ENCODE measurements at places on chromosomes 1 and 21. TPM values are rescaled to one million over a fixed set of nuclear protein-coding genes. Genes with fewer than 3 reads are reported as not detected.

Gene ANGPTL3
- total RNA-seq: not detected

Gene SERPINC1
- not detected for total RNA-seq

Gene SPSB1
- 8.1 TPM for total RNA-seq

Gene FAM163A
- not detected for total RNA-seq

Gene CBS
- 91.1 TPM for total RNA-seq

Gene ASPM
- 9.4 TPM for total RNA-seq

Gene E2F2
- 0.69 TPM for total RNA-seq

Gene SELP
- total RNA-seq: 0.21 TPM

Gene SLAMF1
- total RNA-seq: not detected

Gene DMRTA2
- not detected for total RNA-seq

Gene CLCNKB
- 0.59 TPM for total RNA-seq

Gene TMEM269
- total RNA-seq: 0.38 TPM

Gene EEIG2
- total RNA-seq: 18.8 TPM

Gene FHAD1
- 2.1 TPM for total RNA-seq

Gene TMPRSS3
- total RNA-seq: not detected

Gene NTNG1
- total RNA-seq: 3.2 TPM

Gene SEC16B
- 0.49 TPM for total RNA-seq

Gene CRYAA
- not detected for total RNA-seq

Gene PDE9A
- 20.7 TPM for total RNA-seq

Gene CRP
- total RNA-seq: not detected

Gene PPIH
- 37.4 TPM for total RNA-seq
